CD4-positive, alpha-beta T cell (primary cell): ENCODE measurements at places on chromosomes 2 and 18.

DNA sequence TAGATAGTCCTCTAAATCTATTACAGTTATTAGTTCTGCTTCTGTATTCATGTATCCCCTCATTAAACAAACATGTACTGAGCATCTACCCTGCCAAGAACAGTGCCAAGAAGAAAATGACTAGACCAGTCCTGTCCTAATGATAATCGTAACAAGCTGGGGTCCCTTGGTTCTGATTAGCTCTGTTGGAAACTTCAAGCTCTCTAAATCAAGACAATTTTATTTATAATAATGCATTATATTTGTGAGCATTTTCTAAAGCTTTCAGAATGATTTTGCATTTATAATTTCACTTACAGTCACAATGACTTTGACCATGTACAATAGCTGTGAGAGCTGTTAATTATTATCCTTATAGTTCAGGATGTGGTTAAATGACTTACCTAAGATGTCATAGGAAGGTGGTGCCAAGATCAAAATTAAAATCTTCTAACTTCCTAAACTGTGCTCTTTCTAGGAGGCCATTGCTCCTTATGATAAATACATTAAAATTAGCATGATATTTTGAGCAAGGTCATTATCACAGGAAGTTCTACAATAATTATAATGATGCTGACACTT, 336.5 kb upstream of the SLC39A10 start:
- H3K27me3 ChIP-seq: no peaks in the 10 kb centered on the region
- no peak overlapping the region for H3K27ac ChIP-seq
- no peaks in the 10 kb centered on the region for H3K36me3 ChIP-seq
- H3K4me3 ChIP-seq: no peak overlapping the region

GRCh38 chr18:65221736-65222135, 529.1 kb upstream of the CDH7 start:
- no peak overlapping the region for H3K27ac ChIP-seq
- no peak for DNase-seq

GRCh38 chr18:28690836-28691495, 514.0 kb upstream of the CDH2 start:
- DNase-seq: no peak
- H3K36me3 ChIP-seq: no peaks in the 10 kb centered on the region
- no peaks in the 10 kb centered on the region for H3K4me1 ChIP-seq
- no peak overlapping the region for H3K27ac ChIP-seq
- no peaks in the 10 kb centered on the region for H3K27me3 ChIP-seq

GRCh38 chr18:75264195-75264594, 53.6 kb downstream of the TSHZ1 start:
- no peak overlapping the region for H3K27ac ChIP-seq
- DNase-seq: no peak

- H3K27me3 ChIP-seq: no peaks in the 10 kb centered on the region
- no peaks in the 10 kb centered on the region for H3K4me1 ChIP-seq
- no peaks in the 10 kb centered on the region for H3K36me3 ChIP-seq
- H3K27ac ChIP-seq: no peak overlapping the region
- no peak overlapping the region for H3K4me3 ChIP-seq
Measured at GRCh38 chr18:11665587-11665986, 23.5 kb upstream of the GNAL start.

DNA sequence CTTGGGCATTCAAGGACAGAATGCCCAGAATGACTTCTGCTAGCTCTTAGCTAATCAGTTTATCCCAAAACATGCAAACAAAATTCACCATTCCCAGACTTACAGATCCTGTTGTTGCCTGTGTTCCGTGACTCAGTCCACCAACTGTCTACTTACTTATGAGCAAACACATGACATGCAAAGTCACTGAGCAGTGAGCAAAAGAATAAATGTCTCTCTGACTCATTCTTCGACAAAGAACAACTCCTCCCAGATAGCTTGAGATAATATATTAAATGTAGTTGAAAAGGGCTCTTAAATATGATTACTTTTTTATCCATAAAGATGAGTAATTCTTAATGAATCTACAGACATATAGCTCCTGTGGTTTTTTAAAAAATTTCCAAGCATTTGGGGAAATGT, 9.0 kb upstream of the CREG2 start:
- H3K4me3 ChIP-seq: no peak overlapping the region
- no peaks in the 10 kb centered on the region for H3K27me3 ChIP-seq
- no peaks in the 10 kb centered on the region for H3K36me3 ChIP-seq
- no peak for DNase-seq
- no peak overlapping the region for H3K27ac ChIP-seq
- H3K4me1 ChIP-seq: no peaks in the 10 kb centered on the region

DNA sequence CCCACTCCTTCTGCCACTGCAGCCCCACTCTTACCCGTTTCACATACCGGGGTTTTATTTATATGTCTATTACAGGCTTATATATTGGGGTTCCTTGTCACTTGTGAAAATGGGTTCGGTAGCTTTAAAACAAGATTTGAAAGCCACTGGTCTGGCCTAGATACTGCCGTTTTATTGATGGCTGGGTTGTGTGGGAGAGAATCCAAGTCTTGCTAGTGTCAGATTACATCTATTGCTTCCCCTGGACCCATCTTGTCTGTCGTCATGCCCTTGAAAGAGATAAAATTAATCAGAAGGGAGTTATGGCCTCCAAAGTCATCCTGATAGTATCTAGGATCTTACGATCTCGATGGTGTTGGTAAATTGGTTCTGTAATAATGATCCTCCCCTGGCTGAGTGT, 79.4 kb downstream of the EIPR1 start:
- H3K36me3 ChIP-seq: peaks cover 19% of the 10 kb centered on the region
- H3K4me1 ChIP-seq: peaks cover 5% of the 10 kb centered on the region
- DNase-seq: no peak
- H3K27ac ChIP-seq: no peak overlapping the region
- H3K4me3 ChIP-seq: no peak overlapping the region
- H3K27me3 ChIP-seq: no peaks in the 10 kb centered on the region

GRCh38 chr2:240868286-240869108, at the start of gene AGXT:
Gene AGXT (plus strand): TSS chr2:240868824. CDS start chr2:240868866, 42 bp downstream.
- H3K27ac ChIP-seq: no peak within 1 kb of the TSS
- no peaks in the 10 kb centered on the region for H3K27me3 ChIP-seq
- no peak for DNase-seq
- H3K36me3 ChIP-seq: no peaks in the 10 kb centered on the region
- H3K4me3 ChIP-seq: no peak within 1 kb of the TSS

- no peaks in the 10 kb centered on the region for H3K36me3 ChIP-seq
- H3K4me1 ChIP-seq: no peaks in the 10 kb centered on the region
- H3K4me3 ChIP-seq: no peak overlapping the region
- DNase-seq: no peak
- peaks cover 2% of the 10 kb centered on the region for H3K27me3 ChIP-seq
Measured at GRCh38 chr2:18474700-18475099, 85.8 kb downstream of the RDH14 start.

- H3K4me3 ChIP-seq: no peak overlapping the region
- DNase-seq: no peak
- no peak overlapping the region for H3K27ac ChIP-seq
Measured at GRCh38 chr2:108635630-108636354, 83.5 kb upstream of the RANBP2 start.

DNA sequence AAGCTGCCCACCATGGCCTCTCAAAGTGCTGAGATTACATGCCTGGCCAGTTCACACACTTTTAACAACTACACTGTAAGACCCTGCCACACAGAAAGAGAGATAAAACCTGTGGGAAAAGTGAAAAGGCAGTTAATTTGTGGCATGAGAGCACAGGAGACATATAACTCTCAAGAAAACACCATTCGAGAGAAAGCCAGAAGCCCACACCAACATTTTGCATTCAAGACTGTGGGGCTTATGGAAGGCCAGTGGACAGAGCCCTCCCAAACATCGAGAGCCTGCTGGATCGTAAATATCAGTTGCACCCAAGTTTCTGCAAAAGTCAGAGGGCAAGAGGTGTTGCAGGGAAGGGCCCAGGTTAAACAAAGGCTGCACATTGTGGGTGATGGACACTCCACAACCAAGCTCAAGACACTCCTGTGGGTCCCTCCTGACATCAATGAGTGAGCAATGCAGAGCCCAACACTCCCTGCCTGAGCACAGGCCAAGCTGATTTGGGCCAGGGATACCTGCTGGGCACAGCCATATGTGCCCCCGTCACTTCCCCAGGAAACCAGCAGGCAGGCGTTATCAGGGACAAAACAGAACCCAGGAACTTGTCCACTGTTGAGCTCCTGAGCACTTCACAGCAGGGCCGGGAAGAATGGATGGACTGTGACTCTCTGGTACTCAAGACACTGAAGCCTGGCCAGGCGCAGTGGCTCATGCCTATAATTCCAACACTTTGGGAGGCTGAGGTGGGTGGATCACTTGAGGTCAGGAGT, 114.4 kb downstream of the ZFP36L2 start:
- DNase-seq: no peak
- no peak overlapping the region for H3K4me3 ChIP-seq
- H3K36me3 ChIP-seq: no peaks in the 10 kb centered on the region

GRCh38 chr18:77208964-77209363, 40.7 kb upstream of the GALR1 start:
- H3K36me3 ChIP-seq: no peaks in the 10 kb centered on the region
- peaks cover 33% of the 10 kb centered on the region for H3K4me1 ChIP-seq
- H3K4me3 ChIP-seq: peak overlapping the region; percentile 62
- H3K27me3 ChIP-seq: no peaks in the 10 kb centered on the region
- H3K27ac ChIP-seq: peak overlapping the region; percentile 71

DNA sequence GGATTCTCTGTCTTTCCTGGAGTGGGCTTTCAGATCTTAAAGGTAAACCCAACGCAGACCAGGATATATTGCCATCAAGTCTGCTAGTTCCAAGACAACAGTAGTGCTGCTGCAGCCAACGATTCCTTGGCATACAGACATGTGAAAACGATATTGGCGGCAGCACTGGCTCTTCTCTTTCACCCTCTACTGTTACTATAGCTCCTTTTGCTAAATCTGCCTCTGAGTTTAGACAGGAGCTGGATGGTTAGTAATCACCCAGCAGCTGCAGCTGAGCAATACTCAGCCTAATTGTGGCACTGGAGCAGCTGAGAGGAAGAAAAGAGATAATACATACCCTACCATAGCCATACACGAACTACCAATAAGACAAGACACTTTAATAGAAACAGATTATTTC, 4.0 kb downstream of the YES1 start:
- H3K27me3 ChIP-seq: no peaks in the 10 kb centered on the region
- H3K4me1 ChIP-seq: peaks cover 24% of the 10 kb centered on the region
- no peak overlapping the region for H3K4me3 ChIP-seq
- H3K36me3 ChIP-seq: no peaks in the 10 kb centered on the region

- H3K4me1 ChIP-seq: peaks cover 28% of the 10 kb centered on the region
- no peak overlapping the region for H3K4me3 ChIP-seq
- H3K27me3 ChIP-seq: no peaks in the 10 kb centered on the region
- DNase-seq: no peak
Measured at GRCh38 chr2:233261819-233262555, 10.5 kb downstream of the ATG16L1 start.

- H3K27ac ChIP-seq: no peak overlapping the region
- no peaks in the 10 kb centered on the region for H3K27me3 ChIP-seq
- DNase-seq: no peak
- peaks cover 5% of the 10 kb centered on the region for H3K36me3 ChIP-seq
- peaks cover 45% of the 10 kb centered on the region for H3K4me1 ChIP-seq
Measured at GRCh38 chr2:241639385-241639784, 1.9 kb downstream of the ATG4B start.

DNA sequence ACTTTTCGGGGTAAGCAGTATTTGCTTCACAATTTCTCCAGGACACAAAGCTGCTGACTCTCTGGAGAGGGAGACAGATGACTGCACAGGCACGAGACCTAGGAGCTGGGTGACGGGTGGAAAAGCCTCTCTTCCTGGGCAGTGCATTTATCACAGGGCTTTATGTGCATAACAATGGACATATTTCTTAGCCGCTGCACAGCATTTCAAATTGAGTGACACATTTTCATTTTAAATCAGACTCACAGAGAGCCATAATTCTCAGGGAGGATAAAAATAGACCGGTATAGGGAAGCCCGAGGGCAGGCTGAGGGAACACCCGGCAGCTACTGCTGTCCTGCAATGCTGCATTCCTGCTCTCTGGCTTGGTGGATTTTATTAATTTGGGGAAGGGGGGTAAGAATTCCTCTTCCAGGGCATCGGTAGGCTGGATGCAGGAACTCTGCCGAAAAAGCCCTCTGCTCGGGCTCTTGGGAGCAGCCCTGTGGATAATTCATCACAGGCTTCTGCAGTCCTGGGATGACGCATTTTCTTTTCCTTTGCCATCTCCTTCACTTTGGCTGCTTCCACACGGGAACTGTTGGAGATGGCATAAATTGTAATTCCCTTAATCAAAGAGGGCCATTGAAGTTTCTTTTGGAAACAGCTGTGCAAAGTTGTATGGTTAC, 108.1 kb upstream of the ACAA2 start:
- H3K4me3 ChIP-seq: no peak overlapping the region
- peaks cover 9% of the 10 kb centered on the region for H3K27me3 ChIP-seq
- DNase-seq: no peak
- no peaks in the 10 kb centered on the region for H3K36me3 ChIP-seq
- no peaks in the 10 kb centered on the region for H3K4me1 ChIP-seq

DNA sequence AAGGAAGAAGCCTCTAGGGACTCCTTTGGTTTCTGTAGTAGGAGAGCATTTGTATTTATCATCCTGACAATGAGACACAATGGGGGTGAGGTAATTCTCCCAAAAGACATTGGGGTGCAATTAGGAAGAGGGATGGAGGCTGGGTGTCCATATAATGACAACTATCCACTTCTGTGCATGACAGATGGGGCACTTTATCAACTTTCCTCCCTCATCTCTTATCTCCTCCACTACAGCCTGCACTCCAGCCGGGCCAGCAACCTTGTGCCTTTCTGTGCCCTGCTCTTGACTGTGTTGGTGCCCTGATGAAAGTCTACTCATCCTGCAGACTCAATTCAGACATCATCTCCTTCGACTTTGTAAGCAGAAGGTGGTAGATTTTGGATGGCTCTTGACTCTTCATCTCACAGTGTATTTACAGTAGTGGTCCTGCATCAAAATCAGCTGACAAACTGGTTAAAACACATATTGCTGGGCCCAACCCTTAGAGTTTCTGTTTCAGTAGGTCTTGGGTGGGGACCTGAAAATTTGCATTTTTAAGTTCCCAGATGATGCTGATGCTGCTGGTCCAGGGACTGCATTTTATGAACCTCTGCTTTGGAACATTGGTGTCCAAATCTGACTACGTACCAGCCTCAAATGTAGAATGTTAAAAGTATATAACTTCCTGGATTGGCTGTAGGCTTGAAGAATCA, 40.8 kb upstream of the CFAP36 start:
- no peak for DNase-seq
- H3K4me1 ChIP-seq: no peaks in the 10 kb centered on the region
- H3K36me3 ChIP-seq: no peaks in the 10 kb centered on the region
- no peaks in the 10 kb centered on the region for H3K27me3 ChIP-seq
- H3K27ac ChIP-seq: no peak overlapping the region

DNA sequence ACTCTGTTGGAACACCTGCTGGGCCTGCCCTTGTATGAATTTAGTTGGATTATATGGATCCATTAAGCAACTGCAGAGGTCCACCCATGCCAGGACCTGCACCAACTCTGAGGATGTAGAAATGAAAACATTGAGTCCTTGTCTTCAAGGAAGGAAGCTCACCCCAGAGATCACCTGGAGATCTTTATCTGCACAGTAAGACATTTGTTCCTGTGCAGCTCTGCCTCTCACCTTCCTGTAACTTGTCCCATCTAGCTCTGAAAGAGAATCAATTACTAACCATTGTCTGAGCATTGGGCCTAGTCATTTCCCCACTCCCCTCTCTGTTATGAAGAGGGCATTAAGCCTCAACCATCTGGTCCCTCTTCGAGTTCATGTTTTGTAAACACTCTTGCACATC, 105.2 kb upstream of the YWHAQ start:
- H3K4me1 ChIP-seq: peaks cover 46% of the 10 kb centered on the region
- no peaks in the 10 kb centered on the region for H3K27me3 ChIP-seq
- H3K36me3 ChIP-seq: no peaks in the 10 kb centered on the region
- H3K27ac ChIP-seq: no peak overlapping the region
- DNase-seq: no peak

- H3K27ac ChIP-seq: no peak overlapping the region
- H3K4me3 ChIP-seq: no peak overlapping the region
- no peak for DNase-seq
- H3K36me3 ChIP-seq: no peaks in the 10 kb centered on the region
- H3K27me3 ChIP-seq: no peaks in the 10 kb centered on the region
Measured at GRCh38 chr2:24512404-24512803, 21.4 kb downstream of the NCOA1 start.
